ENCODE measurements at places on chromosomes 13 and 19.

GRCh38 chr13:64274481-64275217 is 2859.0 kb upstream of the PCDH20 start:
- no peak for DNase-seq

GRCh38 chr13:64810750-64811149 is 2419.4 kb downstream of the PCDH9 start:
- no peak for DNase-seq

GRCh38 chr13:35836446-35836845 is 294.7 kb downstream of the DCLK1 start:
- no peak for DNase-seq

DNA sequence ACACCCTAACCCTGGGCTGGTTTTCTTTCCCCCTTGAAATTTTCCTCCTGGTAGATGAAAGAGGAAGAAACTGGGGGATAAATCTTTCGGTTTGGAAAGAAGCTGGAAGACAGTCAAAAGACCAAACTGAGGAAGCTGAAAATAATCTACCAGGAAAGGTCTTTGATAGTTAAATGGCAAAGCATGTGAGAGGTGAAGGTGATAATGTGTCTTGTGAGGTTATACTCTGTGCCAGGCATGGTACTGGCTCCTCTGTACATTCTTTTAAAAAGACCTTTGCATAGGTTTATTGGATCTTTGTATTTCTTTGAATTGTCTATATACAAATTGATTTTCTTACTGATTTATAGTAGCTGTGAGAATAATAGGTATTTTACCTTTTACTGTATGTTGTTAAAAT is 98.6 kb downstream of the FREM2 start:
- no peak for DNase-seq

- peak; percentile 19 for DNase-seq
These were observed 10.0 kb downstream of the ATP7B start for GRCh38 chr13:52001120-52001731.

DNA sequence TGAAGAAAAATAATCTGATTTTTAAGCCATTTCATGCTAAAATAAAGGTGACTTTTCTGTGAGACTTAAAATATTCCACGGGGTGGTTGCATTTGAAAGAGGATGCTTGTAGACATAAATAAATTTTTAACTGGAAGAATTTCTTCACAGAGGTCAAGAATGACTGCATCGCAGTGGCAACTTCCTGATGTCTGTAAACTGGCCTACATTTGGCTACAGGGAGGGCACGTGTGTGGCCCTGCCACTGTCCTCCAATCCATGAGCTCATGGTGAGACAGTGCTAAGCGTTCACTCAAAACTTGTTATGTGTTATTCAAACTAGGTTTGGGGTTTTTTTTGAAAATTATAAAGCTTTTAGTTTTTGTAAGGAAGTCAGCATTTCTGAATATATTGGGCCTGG is 1089.3 kb downstream of the EFNB2 start:
- DNase-seq = no peak

- no peak for DNase-seq
These were observed at the start of gene LGALS7 for GRCh38 chr19:38773469-38774177. TSS of gene LGALS7 (minus strand) at chr19:38773517. CDS start at chr19:38773492, 25 bp downstream.

DNA sequence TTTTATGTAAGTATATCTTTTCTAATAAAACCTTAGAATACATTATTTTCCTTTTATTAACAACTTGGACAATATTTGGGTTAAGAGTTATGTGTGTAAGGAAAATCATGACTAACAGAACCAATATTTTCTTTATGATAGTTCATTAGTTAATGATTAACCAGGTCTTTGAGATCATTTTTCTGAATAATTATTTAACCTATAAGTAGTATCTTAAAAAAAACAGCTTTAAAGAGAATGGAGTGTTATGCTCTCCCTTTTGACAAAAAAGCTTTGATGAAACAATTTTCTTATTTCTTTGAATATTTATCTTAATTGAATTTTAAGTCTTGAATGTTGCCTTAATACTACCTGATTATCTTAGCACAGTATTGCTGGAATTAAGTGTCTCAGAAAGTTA is 3.8 kb downstream of the SLAIN1 start:
- no peak for DNase-seq

- no peak for DNase-seq
These were observed 15.6 kb upstream of the SIGLEC10 start for GRCh38 chr19:51433043-51433442.

DNA sequence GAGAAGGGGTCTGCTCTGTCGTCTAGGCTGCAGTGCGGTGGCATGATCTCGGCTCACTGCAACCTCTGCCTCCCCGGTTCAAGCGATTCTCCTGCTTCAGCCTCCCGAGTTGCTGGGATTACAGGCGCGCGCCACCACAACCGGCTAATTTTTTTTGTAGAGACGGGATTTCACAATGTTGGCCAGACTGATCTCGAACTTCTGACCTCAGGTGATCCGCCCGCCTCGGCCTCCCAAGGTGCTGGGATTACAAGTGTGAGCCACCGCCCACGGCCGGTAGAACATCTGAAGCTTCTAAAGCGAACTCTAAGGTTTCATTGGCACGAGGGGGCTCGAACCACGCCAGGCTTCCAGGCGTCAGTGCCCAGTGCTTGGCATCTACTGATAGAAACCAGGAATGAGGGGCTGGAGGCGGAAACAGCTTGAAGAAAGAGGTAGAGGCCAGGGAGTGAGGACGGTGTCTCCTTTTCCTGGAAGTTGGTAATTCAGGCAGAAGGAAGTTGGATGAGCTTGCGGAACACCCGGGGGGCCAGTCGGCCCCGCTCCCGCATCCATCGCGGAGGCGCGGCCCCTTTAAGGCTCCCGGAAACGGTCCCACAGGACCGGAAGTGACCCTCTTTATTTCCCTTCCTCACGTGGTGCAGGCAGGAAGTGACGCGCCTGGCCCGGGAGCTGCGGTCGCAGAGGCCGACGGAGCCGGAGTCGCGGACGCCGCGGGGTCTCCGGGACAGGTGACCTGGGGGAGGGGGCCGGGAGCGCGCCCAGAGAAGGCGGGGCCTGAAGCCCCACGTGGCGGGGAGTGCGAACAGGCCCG is at the start of gene CCDC9:
Gene CCDC9 (plus strand): TSS at position 647 of the 814 bp plus-strand sequence. CDS start 1,876 bp downstream, outside the sequence.
- peak; percentile 97 for DNase-seq

GRCh38 chr13:50075619-50076097 is 60.4 kb downstream of the KCNRG start:
- no peak for DNase-seq

GRCh38 chr19:1861599-1862031 is 1.8 kb downstream of the KLF16 start:
- DNase-seq = no peak

- no peak for DNase-seq
These were observed 45.8 kb downstream of the UFM1 start for GRCh38 chr13:38395497-38395788.

GRCh38 chr13:103033999-103034398 is 32.2 kb downstream of the SLC10A2 start:
- no peak for DNase-seq

DNA sequence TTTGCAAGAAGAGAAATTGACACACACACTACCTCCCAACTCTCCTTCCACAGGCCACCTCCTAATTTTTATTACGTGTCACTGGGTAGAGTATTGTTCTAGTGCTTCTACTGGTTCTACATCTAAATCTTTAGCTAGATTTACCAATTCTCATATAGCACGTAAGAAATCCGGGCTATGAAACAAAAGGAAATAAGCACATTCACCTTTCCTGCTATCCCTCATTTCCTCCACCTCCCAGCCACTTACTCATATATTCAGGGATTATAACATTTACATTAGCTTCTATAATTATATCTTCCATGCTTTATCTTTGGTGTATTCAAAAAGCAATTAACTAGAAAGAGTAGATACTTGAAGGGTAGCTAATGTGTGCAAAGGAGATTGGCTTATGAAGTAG is 39.7 kb downstream of the USP12 start:
- no peak for DNase-seq

GRCh38 chr13:61833228-61833627 is 417.6 kb upstream of the PCDH20 start:
- no peak for DNase-seq

DNA sequence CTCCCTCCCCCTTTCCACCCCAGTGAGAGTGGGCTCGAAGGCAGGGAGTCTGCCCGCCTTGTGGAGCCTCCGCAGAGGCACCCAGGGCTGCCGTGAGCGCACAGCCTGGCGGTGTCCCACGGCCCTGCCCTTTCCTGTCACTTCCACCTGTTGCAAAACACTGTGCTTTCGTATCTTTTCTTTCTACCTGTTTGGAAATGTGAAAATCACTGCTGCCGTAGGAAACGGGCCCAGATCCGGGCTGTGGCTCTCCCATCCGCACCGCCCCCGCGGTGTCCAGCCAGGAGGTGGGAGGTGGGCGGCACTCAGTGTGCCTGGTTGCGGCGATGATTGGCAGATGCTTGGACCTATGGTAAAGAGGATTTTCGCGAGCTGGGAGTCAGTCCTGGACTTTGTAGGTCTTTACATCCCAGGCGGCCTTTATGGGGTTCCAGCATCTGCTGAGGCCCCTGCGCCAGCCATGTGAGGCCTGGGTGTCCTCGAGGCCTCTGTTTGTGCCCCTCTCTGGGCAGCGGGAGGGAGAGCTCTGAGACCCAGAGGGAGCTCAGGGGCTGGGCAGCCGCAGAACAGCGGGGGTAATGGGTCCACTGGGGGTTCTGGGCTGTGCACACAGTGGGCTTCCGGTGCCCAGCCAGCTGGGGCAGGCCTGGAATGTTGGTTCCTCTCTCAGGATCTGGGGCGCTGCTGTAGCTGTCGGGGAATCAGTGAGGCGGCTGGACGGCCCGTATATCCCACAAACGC is 6.1 kb downstream of the STK11 start:
- DNase-seq = no peak

DNA sequence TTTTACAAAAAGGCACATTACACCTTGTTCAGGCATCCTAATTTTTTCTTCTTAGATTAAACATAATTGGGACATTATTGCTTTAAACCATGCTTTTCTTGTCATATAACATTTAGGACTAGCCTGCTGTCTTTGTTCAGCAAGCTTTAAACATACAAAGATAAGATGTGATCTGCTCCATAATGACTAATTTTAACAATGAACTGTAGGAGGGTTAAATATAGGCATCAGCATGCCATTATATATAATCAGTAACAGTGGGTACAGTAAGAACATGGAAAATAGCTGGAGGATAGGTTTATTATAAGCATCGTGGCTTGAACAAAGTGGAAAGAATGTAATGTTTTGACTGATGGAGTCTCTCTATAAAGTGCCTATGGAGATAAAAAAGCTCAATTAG is 661.7 kb downstream of the SLITRK6 start:
- DNase-seq = no peak

GRCh38 chr13:112184851-112185371 is 118.0 kb downstream of the SOX1 start:
- no peak for DNase-seq

GRCh38 chr13:47835470-47836228 is 165.4 kb downstream of the SUCLA2 start:
- no peak for DNase-seq

DNA sequence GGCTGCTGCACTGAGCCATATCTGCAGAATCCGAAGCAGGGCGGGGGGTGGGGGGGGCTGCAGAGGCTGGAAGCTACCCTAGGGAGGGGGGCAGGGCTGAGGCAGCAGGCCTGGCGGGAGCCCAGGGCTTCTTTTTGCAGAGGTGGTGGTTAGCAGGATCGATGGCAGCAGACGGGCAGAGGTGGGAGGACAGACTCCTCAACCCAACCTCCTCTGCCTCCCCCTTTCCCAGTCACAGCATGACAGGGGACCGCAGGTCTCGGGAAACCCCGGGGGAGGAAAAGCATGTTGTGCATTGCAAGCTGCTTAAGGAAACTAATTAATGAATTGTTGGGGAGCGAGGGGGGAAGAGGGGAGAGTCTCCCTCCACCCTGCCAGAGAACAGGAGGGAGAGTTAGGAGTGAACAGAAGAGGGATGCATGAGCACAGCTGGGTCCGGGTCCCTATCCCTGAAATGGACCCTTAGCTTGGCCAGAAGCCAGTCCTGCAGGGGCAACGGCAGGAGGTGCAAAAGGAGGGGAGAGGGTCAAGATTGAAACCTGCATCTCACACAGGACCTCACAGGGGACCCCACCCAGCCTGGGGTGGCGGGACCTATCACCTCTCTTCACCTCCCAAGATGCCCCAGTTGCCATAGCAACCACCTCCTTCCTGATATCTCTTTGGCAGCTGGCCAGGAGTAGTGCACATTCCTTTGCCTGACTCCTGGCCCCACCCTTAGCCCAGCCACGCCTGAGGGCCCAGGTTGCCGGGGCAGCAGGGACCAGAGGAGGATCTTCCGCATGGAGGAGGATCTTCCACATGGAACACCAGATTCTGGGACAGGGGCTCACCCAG is 1.8 kb downstream of the FXYD7 start:
- DNase-seq = no peak

DNA sequence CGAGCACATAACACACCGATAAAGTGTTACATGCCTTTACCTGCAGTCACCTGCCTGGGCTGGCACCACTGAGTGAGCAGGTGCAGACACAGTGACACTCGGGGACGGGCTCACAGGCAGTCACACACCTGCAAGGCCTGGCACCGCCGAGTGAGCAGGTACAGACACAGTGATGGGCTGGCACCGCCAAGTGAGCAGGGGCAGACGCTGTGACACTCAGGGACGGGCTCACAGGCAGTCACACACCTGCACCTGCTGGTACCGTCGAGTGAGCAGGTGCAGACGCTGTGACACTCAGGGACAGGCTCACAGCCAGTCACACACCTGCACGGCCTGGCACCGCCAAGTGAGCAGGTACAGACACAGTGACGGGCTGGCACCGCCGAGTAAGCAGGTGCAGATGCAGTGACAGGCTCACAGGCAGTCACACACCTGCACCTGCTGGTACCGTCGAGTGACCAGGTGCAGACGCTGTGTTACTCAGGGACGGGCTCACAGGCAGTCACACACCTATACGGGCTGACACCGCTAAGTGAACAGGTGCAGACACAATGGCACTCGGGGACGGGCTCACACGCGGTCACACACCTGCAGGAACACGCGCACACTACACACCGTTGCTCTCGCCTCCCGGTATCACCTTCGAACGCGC is 470 bp downstream of the ZNF835 start:
- DNase-seq = no peak

DNA sequence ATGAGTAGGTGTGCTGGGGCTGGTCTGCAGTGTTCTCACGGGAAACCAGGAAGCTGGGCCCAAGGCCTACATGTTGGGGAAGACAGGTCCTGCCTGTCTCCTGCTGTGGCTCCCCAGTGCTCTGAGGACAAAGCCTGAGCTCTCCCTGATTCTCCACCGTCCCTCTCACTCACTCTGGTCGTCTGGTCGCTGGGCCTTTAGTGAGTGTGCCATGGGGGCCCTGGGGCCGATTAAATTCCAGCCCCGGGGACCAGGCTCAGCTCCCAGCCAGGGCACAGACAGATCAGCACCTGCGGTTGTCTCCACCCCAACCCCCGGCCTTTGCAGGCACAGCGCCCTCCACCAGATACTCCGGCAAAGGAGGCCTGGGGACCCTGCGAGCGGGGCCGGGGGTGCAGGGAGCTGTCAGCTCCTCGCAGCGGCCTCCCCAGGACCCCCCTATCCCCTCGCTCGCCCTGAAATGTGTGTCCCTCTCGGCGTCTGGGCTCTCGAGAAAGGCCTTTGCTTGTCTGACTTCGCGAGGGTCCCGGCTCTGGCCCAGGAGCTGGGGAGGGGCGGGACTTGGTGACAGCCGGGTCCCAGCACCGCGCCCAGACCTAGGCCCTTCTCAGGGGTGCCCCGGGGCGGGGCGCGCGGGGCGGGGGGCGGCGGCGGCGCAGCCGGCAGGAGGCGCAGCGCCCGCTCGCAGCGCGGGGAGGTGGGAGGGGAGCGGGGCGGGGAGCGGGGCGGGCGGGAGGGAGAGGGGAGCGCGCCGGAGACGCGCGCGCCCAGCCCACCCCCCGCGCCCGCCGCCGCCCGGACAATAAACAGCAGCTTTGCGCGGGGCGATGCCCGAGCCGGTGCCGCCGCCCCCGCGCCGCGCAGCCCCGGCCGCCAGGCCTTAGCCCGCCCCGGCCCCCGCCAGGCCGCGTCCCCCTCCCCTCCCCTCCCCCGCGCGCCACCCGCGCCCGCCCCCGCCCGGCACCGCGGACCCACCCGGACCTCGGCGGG is at the start of gene PALM:
Gene PALM (plus strand): TSS at position 782 of the 990 bp plus-strand sequence. CDS start 212 bp downstream, outside the sequence.
- DNase-seq = no peak

Data from NCI-H446 treated with DMSO at 0.1 percent for 48 hours (cell line).